Substantia nigra (tissue), 51 donors: ENCODE measurements at places on chromosomes 12 and 14.

GRCh38 chr14:55850825-55851241 is 267.4 kb upstream of the PELI2 start:
- DNase-seq = no peak

DNA sequence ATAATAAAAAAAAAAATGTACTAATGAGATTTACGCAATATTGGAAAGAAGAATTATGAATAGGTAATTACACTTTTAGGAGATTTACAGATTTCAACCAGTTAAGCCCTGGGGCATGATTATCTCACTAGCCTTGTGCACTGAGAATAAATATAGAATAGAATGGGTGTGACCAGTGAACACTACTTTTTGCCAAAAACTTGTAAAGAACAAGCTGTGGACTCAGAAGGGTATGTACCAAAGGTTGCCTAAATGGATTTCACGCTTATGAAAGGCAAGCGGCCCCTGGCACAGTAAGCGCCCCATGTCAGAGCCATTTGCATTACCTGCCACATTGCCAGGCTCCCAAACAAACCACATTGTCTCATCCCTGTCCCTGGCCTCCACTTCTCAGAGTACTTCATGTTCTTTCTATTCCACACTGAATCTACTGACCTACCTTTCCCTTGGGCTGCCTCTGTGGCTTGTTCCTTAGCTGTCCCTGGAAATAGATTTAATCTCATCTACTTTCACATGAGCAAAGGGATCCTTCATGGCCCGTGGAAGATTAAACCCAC is 170.6 kb upstream of the DIO2 start:
- no peak for DNase-seq

DNA sequence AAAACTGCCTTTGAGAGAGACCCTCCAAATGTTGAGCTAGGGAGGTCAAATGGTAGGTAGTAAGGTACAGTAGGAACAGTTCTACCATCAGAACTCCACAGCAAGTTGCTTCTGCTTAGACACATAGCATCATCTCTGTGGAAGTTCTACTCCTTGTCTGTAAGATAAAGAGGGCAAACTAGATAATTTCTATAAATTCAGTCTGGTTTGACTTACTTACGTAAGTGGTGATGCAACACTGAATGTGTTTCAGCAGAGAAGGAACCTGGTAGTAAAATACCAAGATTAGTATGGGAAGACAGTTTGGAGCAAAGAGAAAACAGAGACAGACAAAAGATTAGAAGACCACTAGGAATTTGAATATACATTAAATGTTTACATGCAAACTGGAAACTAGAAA is 42.0 kb downstream of the KITLG start:
- no peak for DNase-seq

DNA sequence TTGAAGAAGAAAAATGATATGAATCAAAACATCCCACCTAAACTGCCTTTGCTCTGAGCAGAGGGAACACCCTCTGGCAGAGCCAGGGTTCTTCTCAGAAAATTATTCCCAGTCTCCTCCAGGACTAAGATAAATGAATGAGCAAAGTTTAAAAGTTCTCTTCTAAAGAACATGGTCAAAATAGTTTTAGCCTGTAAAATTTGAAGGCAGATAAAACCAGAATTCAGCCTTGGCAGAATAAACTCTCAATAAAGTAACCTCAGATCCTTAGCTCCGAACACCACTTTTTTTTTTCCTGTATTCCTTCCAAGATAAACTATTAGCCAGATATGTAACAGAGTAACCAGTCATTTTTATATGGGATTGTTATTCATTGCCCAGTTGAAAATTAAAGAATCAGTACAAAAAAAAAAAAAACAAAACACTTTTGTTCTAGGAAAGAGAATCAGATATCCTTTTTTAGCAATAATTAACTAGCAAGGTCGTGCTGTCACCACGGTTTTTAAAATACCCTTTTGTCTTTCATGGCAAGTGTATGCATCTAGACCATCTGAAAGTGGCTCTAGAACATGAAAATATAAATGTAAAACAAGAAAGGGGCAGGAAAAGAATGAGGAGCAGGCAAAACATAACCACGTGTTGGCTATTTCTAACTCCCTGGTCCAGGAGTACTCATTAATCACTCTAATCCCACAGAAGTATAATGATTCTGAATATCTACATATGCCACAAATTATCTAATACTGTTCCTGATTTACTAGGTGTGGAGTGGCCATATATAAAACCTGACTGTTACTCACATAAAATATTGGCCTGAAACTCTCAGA is 60.8 kb downstream of the CAPZA3 start:
- no peak for DNase-seq

GRCh38 chr12:132481345-132481744 is 8.6 kb upstream of the FBRSL1 start:
- no peak for DNase-seq
